Astrocyte of the cerebellum (primary cell): ENCODE measurements at places on chromosomes 6 and 20.
A peak's percentile ranks its signal among the peaks of the same experiment; 100 is the strongest.

GRCh38 chr6:16388488-16388887 lies 150.1 kb downstream of the GMPR start:
- peak; percentile 19 for DNase-seq

DNA sequence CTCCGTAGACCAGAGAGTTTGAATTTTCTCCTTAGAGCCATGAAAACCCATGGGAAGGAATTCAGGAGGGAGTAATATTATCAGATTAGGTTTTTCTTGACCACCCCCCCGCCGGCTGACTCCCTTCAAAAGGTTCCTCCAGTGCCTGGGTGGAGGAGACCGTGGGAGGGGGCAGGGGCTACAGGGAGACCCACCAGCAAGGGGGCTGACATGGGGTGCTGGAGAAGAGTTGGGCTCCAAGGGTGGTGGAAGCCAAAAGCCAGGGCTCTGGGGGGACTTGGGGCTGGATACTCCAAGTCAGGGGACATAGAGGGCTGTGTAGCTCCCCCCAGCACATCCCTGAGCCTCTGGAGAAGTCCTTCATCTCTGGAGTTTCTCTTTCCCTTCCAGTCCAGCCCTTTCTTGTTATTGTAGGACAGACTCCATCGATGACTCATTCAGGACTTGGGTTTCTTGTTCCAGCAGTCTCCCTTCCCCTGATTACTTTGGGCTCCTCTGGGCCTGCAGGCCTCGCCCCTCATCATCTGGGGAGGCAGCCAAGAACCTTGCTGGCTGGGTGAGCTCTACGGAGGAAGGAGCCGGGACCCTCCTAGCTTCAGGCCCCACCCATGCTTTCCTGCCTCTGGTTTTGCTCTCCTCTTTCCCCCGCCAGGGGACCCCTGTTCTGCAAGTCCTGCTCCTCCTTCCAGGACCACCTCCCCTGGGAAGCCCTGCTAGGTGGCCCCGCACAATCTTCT lies 10.5 kb upstream of the KIAA1755 start:
- DNase-seq: peak; percentile 97

GRCh38 chr6:122669868-122670267 lies 59.7 kb downstream of the PKIB start:
- DNase-seq: no peak

DNA sequence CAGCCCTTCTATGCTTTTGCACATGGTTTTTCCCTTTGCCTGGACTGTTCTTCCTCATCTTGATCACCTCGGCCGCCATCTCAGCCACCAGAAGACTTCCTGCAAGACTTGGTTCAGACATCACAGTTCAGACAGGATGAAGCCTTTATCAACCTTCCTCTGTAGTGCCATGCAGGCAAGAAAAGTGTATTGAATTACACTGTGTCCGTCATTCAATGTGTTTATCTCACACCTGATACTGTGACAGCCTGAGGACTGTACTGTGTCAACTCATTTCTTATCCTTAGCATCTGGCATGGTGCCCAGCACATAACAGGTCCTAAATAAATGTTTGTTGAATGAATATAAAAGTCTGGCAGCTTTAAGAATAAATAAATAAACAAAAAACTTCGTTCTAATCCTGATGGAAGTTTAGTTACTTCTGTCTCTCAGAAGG lies 133.3 kb upstream of the MAN1A1 start:
- DNase-seq: no peak

DNA sequence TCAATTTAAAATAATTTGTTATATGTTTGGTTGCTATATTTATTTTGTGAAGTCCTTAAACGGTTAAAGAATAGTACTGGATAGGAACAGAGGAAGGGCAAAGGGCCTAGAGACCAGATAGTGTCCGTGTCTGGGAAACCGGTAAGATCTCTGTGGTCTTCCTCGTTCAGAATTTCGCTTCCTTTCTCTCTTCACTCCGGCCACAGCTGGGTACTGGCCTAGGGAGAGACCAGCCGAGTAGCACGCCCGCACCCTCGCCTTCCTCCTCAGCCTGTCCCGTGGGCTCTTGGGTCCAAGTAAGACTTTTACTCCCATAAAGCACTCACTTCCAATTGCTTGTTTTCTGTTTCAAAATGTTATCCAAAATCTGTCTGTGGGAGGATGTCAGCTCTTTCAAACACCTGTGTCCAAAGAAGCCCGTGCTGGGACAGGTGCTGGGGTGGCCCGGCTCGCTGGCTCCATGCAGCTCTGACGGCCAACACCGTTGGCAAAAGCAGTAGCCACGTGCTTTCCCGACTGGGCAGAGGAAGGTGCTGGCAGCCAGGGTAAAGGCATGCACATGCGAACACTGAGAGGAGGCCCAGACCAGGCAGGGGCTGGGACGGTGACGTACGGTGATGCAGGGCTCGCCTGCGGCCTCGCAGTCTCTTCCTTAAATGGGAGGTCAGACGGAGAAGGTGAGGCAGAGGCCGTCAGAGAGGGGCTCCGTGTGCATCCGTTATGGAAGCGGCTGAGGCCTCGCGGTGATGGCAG lies 112.2 kb downstream of the IRF4 start:
- DNase-seq: no peak

DNA sequence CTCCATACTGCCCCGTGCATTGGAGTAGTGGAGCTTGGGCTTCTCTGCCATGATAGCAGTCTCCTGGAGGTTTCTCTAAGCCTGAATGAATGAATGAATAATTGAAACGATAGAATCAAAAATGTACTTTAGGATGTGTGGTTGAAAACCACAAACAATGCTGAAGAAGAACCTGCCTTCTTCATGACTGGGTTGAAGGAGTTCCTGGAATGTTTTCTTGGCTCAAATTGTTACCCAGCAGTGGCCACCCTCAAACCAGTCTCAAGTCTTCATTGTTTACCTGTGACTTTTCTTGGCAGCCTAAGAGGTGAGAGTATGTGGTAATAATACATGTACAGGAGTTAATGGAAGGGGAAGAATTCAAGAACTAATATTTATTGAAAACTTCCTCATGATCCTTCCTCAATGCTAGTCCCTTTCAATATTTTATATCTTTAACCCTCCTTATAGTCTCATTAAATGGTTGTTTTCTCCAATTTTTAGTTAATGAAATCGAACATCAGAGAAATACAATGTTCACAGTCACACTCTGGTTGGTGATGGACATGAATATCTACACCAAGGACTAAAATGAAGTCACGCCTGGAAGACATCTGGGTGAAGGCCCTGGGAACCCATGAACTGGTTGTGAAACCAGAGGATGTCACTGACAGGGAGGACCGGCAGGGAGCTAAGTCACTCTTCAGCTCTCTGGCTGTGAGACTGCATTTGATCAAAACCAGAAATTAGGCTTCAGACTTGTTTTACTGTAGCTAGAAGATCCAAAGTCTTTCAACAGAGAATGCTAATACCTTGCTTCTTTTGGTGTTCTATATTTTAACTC lies at the start of gene GSTA5:
Gene GSTA5, minus strand, starts transcription at position 51 of the 823 bp plus-strand sequence.
- peak; percentile 53 for DNase-seq

DNA sequence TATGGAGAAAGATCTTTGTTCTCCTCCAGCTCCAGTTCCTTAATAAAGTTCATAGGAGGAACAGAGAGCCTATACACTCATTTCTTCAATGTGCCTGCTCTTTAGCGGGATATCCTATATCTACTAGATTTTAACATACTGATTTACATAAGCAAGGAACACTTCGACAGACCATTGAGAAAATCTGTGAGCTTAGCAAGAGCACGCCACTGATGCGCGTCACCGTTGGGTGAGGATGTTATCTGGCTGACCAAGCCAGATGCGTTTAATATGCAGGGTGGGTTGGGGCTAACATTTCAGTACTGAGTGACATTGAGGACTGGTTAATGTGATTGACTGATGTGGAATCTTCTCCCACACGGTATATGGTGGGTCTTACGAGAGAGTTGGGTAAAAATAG lies 233.4 kb downstream of the SOX4 start:
- no peak for DNase-seq

- no peak for DNase-seq
Observed at GRCh38 chr6:31485055-31485454, 12.9 kb upstream of the MICB start.

- no peak for DNase-seq
Observed at GRCh38 chr20:17761604-17762003, 61.8 kb downstream of the BANF2 start.

GRCh38 chr6:99810942-99811620 lies 182.9 kb downstream of the MCHR2 start:
- DNase-seq: no peak

- DNase-seq: no peak
Observed at GRCh38 chr6:6661191-6661590, 72.7 kb downstream of the LY86 start.

GRCh38 chr6:73790574-73790973 lies 94.6 kb downstream of the CD109 start:
- no peak for DNase-seq

DNA sequence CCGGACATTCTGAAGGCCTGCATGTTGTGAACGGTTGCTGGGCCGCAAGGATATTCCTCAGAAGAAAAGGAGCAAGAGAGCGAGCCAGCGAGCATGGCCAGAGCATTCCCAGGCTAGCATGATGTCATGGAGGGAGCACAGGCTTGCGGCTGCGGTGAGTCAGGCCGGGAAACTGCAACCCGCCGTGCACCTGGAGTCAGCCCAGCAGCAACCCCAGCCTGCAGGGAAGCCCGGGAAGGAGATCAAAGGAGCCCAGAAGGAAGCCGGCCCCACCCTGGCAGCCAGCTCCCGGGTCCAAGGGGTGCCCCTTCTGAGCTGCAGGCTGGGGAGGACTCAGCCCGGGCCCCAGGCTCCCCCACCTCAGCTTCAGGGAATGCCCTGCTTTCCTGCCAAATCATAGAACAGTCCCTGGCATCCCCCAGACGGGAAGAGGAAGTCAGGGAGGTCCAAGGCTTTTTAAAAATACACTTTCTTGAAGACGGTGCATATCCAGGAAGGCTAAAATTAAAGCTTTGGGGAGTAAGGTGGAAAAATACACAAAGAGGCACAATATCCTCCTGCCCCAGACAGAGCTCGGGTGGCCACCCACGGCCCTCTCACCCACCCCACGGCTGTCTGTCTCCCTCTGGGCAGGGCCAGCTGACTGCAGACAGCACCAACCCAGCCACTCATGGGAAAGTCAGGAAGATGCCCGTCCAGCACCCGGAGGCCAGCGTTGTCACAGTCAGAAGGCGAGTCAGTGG lies 53.7 kb downstream of the BMP7 start:
- peak; percentile 93 for DNase-seq

DNA sequence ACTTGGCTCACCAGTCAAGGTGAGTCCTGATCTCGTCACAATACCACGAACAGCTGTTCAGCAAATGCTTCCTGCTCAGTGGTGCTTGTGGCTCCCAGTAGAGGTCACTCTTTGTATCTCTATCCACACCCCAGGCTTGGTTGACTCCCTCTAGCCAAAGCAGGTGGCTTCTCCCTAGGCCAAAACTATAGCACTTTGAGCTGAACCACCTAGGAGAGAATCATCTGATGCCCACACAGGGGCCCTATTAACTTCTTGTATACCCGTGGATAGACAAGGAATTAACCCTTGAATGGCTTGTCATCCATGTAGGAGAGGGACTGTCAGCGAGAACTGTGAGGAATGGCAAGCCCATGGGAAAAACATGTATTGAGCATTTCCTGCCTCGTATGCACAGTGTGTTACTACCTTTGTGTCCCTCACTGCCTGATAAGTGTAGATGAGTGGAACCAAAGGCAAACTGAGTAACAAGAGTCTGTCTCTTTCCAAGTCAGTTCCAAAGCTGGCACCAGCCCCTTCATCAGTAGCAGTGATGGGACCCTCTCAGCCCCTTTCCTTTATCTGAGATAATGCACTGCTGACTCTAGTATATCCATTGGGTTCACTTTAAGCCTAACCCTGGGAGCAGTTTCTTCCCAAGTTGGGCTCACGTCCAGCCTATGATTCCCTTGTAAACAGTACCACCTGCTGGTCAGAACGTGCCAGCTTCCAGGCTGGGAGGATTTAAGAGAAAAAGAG lies 42.5 kb downstream of the EIF2S2 start:
- peak; percentile 84 for DNase-seq

- DNase-seq: no peak
Observed at GRCh38 chr6:29739136-29739881, 16.1 kb downstream of the HLA-F start.

DNA sequence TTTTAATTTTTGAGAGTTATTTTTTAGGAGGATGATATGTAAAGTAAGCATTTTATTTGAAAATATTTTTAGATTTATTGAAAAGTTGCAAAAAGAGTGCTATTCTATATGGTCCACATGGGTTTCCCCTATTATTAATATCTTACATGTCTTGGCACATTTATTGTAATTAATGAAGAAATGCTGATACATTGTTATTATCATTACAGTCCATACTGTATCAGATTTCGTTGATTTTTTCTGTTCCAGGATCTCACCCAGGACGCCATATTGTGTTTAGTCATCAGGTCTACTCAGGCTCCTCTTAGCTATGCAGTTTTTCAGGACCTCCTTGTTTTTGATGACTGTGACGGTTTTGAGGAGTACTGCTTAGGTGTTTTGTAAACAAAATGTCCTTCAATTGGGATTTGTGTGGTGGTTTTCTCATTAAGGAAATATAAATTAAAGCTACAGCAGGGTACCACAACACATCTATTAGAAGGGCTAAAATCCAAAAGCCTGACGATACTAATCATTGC lies 281.0 kb downstream of the SAMD5 start:
- no peak for DNase-seq

DNA sequence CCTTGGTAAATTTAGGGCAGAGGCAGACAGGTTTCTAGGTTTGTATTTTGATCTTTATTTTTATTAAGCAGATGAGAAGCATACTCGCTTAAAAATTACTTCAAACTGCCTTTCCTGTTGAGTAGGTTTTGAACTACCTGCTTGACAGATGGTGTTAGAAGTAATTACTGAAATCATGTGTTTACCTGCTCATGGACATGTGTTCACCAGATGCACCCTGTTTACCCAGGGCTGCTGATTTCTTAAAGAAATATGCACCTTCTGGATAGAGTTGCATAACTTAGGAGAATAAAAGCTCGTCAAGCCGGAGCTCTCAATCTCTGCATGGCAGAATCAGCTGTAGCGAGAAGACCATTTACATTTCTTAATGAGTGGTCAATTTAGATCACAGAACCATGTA lies 165.1 kb downstream of the CDKAL1 start:
- no peak for DNase-seq

- peak; percentile 28 for DNase-seq
Observed at GRCh38 chr20:59495894-59496510, 108.3 kb upstream of the PHACTR3 start.

DNA sequence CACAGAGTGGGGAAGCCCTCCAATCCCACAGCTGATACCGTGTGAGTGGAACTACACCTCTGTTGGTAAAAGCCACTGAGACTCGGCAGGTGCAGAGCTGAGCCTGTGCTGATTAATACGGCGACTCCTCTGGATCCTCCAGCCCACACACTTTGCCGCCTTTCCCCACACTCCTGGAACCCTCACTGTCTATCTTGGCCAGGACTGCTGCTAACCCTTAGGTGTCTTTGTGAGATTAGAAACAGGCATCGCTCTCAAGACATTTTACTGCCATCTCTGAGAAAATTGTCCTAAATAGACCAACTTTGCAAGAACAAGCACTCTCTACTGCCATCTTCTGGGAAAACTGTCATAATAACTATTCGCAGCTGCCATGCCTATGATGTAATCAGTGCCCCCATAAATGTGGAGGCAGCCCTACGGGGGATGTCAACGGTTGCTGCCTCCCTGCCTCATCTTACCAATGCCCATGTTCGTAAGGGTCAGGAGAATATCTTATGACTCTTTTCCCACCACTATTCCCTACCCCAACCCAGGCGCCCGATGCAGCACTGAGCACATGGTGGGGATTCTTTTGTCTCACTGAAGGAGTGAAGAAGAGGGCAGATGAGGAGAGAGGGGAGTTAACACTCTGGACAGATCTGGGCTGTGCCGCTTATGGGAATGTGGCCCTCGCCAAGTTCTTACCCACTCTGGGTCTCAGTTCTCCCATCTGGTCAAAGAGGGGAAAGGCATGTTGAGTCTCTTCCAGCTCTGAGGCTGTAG lies 26.1 kb upstream of the KCNB1 start:
- DNase-seq: peak; percentile 43
